A549 treated with Hydrocortisone at 1 μM for 4 hours (cell line): ENCODE measurements at places on chromosomes 2 and 18. TPM values are rescaled to one million over a fixed set of nuclear protein-coding genes. Genes with fewer than 3 reads are reported as not detected.

MATN3 gene
- 11.9 to 19.5 TPM (median 17.0 TPM) in 5 replicates for total RNA-seq

SCG2 gene
- 0.90 to 1.3 TPM (median 0.98 TPM) in 5 replicates for total RNA-seq

REG1B gene
- not detected in 5 replicates for total RNA-seq

QPCT gene
- total RNA-seq, result 19.8 to 23.6 TPM (median 21.4 TPM) in 5 replicates

CCDC195 gene
- not detected in 5 replicates for total RNA-seq

LYG2 gene
- total RNA-seq, result 0.18 TPM in 1 of 5 replicates, not detected in the others

CRACDL gene
- 3.9 to 4.3 TPM (median 4.0 TPM) in 5 replicates for total RNA-seq

SERPINB13 gene
- not detected in 5 replicates for total RNA-seq

GMPPA gene
- 36.9 to 40.3 TPM (median 37.8 TPM) in 5 replicates for total RNA-seq

STAT4 gene
- 3.5 to 5.3 TPM (median 4.2 TPM) in 5 replicates for total RNA-seq

MYCN gene
- not detected in 5 replicates for total RNA-seq
